ENCODE measurements at places on chromosomes 7 and 10. TPM values are rescaled to one million over a fixed set of nuclear protein-coding genes. Genes with fewer than 3 reads are reported as not detected.

PMS2 gene
- total RNA-seq, result 7.8 TPM

AP5Z1 gene
- total RNA-seq, result 31.9 TPM

ATOH7 gene
- total RNA-seq, result 0.23 TPM

CDK14 gene
- 16.8 TPM for total RNA-seq

FGL2 gene
- 10.3 TPM for total RNA-seq

LDB3 gene
- 976 TPM for total RNA-seq

FBXO24 gene
- total RNA-seq, result 0.65 TPM

CFTR gene
- 0.27 TPM for total RNA-seq

CYP3A5 gene
- total RNA-seq, result not detected

GJD4 gene
- not detected for total RNA-seq

MARCHF5 gene
- 26.2 TPM for total RNA-seq

INSIG1 gene
- 24.5 TPM for total RNA-seq

Data from heart left ventricle (tissue), 16 donors.